ENCODE measurements at places on chromosomes 11 and 22.

- no peak for DNase-seq
Measured at GRCh38 chr22:47014636-47015345, 252.3 kb downstream of the TBC1D22A start.

DNA sequence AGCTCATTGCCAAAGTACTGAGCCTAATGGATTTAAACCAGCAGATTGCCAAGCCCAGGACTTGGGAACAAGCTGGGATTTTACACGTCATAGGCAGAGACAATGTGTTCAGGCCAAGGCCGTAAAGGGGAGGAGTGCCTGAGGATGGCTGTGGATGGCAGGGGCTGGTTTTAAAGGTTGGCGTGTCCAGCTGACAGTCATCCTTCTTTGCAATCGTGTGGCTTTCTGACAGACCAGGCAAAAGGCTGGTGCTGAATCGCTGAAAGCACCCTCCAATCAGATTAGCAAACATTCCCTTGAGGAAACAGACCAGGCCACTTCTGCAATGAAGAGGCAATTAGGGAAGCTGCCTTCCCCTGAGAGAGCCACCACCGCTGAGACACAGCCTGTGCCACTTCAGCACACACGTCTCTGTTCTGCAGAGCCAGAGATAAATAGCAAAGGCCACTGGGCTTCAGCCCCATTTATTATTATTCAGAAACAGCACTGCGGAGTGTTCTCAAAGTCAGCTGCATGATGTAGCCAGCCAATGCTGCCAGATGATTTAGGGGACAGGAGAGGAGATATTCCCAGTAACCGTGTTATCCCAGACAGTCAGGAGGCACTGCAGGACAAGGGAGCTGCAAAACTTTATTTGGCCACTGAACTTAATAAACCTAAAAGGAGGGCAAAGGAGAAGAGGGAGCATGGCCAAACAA is 54.2 kb upstream of the CSNK2A3 start:
- no peak for DNase-seq

- DNase-seq, result no peak
Measured at GRCh38 chr11:63530021-63530420, 6.6 kb upstream of the PLAAT4 start.

GRCh38 chr22:20060700-20061480 is 19.2 kb upstream of the DGCR8 start:
- DNase-seq, result no peak

DNA sequence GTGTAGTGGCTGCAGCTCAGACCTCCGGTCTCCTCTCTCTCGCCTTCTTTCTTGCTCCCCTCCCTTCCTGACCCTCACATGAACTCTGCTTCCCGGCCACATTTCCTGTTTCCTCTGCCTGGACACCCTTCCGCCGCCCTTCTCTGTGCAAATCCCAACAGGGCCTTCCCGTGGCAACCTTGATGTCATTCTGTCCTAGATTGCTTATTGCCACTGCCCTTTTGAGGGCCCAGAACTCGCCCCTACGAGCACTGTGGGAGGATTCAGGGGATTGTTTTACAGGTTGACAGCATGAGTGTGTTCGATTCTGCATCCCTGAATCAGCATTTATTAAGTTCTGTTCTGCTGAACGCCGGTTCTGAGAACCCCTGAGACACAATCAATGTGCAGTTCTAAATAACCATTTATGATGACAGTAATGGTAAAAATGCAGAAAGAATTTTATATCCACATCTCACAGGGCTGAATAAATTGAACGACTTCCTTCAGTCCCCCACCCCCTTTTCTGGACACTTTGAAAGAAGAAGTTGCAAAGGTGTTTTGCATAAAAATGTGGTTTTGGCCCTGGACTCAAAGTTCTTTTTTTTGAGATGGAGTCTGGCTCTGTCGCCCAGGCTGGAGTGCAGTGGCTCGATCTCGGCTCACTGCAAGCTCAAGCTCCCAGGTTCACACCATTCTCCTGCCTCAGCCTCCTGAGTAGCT is 6.4 kb downstream of the BATF2 start:
- no peak for DNase-seq

DNA sequence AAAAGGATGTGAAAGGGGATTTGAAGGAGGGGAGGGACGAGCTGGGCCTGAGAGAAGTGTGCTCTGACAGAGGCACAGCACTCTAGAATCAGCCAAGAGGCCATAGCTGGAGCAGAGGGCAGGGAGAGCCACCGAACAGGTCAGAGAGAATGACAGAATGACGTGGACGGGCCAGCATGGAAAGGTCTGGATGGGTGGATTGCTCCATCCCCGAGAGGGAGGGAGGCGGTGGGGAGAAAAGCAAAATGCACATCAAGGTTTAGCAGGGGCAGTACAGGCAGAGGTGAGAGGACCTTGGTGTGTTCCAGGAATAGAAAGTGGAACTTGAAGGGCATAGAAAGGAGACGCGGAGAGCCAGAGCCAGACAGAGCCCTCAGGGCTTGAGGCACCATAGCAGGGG is 6.9 kb downstream of the PMM1 start:
- no peak for DNase-seq

DNA sequence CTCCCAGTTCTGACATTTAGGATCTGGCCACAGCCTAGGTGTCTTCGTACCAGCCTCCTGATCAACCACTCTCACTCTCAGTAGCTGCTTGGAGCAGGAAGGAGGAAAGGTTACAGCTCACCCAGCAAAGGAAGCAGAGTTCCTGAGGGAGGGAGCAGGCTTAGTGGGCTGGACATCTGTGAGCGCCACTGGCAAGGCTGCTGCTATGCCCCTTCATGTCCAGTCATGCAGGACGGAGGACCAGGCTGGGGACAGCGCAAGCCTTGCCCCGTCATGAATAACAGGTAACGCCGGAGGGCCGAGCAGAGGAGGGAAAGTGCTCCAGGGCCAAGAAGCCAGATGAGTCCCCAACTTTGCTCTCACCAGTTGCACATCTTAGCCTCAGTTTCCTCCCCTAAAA is 25.8 kb downstream of the TPST2 start:
- no peak for DNase-seq

DNA sequence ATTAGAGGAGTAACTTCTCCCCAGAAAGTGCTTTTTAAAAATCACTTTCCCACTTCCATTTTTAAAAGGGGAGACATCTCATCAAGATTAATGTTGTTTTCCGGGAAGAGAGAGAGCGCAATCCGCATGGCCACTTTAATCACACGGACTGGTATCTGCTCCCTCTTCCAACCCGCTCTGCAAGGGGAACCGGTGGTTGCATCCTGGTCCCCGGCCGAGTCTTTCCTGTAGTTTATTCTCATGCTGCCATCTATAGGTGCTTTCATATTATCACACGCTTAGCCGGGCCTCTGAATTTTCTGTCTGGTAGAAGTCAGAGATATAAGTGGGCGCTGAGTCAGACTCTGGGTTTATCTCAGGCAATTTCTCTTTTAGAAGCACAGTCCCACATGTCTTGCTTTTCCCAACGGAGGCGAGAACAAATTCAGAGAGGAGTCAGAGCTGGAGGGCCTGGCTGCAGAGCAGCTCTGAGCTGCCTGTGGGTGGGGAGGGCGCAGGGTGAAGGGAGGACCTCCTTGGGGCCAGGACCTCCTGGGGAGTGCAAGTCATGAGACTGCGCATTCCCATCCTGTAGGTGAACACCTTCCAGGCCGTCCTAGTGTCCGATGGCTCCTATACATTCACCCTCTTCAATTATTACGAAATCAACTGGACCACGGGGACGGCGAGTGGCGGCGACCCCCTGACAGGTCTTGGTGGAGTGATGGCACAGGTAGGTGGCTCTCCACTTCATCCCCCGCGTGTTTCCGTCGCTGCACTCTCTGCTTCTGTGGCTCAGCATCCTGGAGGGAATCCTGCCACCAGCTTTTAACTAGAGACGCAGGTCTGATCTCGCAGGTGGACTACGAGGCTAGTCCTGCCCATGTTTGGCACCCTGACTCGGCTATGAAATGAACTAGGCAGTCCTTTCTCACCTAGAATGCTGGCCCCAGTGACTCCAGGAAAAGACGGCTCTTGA is 11.7 kb downstream of the TECTA start:
- DNase-seq, result no peak

DNA sequence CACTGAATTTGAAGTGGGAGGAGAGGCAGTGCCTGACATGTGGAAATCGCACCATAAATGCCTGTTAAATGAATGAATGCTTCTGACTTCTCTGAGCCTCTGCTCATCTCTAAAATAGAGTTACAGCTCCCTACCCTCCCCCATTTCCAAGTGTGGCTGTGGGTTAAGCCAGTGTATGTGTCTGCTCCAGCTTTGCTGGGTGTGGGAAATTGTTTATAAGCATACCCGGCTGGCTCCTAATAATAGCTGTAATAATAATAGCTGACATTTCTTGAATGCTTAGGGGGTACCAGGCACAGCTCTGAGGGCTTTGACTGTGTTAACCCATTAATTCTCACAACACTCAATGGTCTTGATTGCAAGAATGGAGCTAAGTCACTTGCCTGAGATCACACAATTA is 7.0 kb upstream of the FCHSD2 start:
- no peak for DNase-seq

GRCh38 chr11:75273411-75274391 is 33.1 kb downstream of the TPBGL start:
- no peak for DNase-seq

DNA sequence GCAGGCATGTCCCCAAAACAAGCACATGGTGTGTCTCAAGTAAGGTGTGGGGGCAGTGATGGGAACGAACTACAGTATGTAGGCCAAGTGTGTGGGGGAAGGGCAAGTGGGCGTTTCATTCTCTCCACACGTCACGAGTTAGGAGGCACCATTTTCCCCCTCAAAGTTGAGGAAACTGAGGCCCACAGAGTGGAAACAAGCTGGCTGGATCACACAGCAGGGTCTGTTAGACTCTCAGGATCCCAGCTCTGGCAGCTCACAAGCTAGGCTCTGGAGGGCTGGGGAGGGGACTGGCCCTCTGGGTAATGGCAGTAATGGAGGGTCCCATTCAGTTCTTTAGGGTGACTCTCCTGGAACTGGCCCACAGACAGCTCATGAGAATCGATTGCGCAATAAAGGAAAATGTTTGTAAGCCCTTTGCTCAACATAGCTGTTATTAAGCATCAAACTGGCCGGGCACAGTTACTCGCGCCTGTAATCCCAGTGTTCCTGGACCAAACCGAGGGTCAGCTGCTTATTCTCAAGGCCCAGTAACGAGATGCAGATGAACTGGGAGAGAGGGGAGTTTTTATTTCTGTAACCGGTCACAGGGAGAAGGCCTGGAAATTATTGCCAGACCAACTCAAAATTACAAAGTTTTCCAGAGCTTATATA is 24.1 kb upstream of the TUB start:
- no peak for DNase-seq

DNA sequence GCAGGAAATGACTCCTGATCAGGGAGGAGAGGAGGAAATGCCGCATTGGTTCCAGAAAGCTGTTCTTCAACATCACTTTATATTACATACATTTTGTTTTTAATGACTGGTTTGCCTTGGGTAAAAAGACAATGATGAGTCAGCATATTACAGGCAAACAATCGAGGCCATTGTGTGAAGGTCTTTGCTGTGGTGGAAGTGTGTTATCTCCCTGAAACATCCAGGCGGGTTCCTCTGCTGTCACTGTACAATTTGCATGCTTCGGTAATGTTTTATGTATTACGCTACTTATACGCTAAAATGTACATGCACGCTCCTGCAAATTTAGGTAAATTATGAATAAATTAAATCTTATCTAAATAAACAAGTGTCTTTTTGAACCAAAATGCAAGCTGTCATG is 161.1 kb downstream of the KIRREL3 start:
- no peak for DNase-seq

- DNase-seq, result no peak
Measured at GRCh38 chr11:47932544-47932943, 47.8 kb upstream of the PTPRJ start.

DNA sequence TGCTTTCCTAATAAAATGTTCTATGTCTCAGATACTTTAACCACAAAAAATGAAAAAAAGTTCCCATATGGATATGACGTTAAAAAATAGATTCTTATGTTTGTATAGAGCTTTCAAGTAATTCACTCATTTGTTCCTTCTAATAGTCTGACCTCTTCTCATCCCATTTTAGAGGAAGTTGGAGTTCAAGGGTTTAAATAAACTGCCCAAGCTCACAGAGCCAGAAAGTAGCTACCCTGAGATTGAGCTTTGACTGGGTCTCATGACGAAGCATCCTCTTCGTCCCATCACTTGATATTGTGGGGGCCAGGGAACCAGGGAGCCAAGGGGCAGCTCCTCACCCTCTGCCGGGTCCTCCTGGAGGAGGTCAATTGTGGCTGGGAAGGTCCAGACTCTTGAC is 116.3 kb downstream of the CCDC81 start:
- DNase-seq, result no peak

- no peak for DNase-seq
Measured at GRCh38 chr22:43437871-43438475, 26.2 kb downstream of the MPPED1 start.

- DNase-seq, result no peak
Measured at GRCh38 chr11:69242266-69242920, 51.6 kb upstream of the MYEOV start.

DNA sequence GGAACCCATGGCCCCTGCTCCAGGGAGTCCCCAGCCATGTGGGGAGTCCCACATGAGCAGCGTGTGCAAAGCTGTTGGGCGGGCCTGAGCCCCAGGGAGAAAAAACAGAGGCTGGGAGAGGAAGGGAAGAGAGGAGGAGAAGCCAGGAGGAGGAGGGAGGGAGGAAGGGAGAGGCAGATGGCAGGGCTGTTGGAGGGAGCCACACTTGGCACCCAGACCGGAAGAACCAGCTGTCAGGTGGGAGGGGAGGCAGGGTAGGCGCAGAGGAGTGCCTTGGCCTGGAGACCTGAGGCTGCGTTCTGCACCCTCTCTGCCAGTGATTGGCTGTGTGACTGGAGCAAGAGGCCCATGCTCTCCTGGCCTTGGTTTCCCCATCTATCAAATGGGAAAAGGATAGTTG is 6.7 kb downstream of the SYNGR1 start:
- DNase-seq, result no peak

DNA sequence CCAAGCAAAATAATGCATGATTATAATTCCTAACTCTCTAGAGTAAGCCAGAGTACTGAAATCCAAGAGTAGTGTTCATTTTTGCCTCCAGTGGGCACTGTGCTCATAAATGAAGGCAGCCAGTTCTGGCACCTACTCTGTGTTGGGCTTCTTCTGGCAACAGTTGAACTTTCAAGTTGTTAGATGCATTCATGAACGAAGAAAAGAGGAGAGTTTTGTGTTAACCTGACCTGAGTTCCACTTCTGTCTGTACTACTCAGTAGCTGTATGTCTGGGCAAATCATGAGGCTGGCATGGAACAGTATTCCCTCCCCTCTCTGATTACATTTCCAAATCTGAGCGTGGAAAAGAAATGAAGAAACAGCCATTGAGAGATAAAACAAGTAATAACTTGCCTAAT is 20.3 kb upstream of the TENM4 start:
- DNase-seq, result no peak

GRCh38 chr11:121944556-121945230 is 171.3 kb downstream of the BLID start:
- no peak for DNase-seq

GRCh38 chr11:92057849-92058442 is 166.7 kb upstream of the FAT3 start:
- no peak for DNase-seq

GRCh38 chr11:28505232-28505631 is 397.0 kb downstream of the METTL15 start:
- no peak for DNase-seq

GRCh38 chr11:75896843-75897419 is 81.9 kb downstream of the UVRAG start:
- DNase-seq, result no peak

GRCh38 chr11:45319077-45319476 is 32.9 kb upstream of the SYT13 start:
- DNase-seq, result no peak

Measured in stimulated activated CD4-positive, alpha-beta T cell treated with anti-CD3 and anti-CD28 coated beads, Interleukin-1b, Interleukin-23, amount 100 ng/mL, for 1 hour (primary cell).